ENCODE measurements at places on chromosomes 5 and 9. TPM values are rescaled to one million over a fixed set of nuclear protein-coding genes. Genes with fewer than 3 reads are reported as not detected.

DNA sequence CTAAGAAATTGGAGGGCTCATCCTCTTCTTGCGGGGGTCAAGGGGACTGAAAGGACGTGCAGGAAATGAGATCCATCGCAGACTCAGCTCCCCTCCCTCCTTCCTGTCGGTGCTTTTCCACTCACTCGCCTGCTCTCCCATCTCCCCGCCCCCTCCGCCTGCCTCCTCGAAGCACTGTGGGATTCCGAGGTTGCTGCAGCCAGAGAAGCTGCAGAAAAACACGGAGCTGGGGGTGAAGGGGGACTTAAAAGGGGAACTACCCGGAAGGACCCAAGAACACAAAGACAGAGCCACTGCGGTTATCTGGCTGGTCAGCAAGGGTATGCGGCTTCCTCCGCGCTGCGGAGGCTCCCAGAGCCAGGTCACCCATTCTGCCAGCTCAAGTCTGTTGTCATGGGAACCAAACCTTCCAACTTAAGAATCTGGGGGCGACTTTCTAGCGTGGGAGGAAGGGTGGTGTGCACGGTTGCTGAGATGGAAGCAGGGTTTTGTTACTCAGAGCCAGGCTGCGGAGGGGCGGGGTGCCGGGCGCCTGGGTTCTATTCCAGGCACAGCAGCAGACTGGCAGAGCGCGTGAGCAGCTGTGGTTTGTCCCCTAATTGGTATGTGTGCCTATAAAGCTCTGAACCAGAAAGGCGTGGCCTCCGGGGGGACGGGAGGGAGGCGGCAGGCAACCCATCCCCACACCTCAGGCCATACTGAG is 24.9 kb downstream of the PCDHGC5 start:
- DNase-seq, result no peak
- H3K4me1 ChIP-seq, result peaks cover 87% of the 10 kb centered on the region

- H3K36me3 ChIP-seq, result peaks cover 5% of the 10 kb centered on the region
- no peak overlapping the region for H3K4me3 ChIP-seq
- no peak overlapping the region for H3K27ac ChIP-seq
- peaks cover 14% of the 10 kb centered on the region for H3K4me1 ChIP-seq
- DNase-seq, result no peak
- no peaks in the 10 kb centered on the region for H3K27me3 ChIP-seq
These were observed 271.5 kb downstream of the CCDC171 start for GRCh38 chr9:15824310-15824709.

GRCh38 chr5:24094081-24094679 is 550.6 kb downstream of the CDH10 start:
- DNase-seq, result no peak
- no peaks in the 10 kb centered on the region for H3K36me3 ChIP-seq
- no peaks in the 10 kb centered on the region for H3K4me1 ChIP-seq
- H3K4me3 ChIP-seq, result no peak overlapping the region
- H3K27me3 ChIP-seq, result no peaks in the 10 kb centered on the region
- no peak overlapping the region for H3K27ac ChIP-seq

DNA sequence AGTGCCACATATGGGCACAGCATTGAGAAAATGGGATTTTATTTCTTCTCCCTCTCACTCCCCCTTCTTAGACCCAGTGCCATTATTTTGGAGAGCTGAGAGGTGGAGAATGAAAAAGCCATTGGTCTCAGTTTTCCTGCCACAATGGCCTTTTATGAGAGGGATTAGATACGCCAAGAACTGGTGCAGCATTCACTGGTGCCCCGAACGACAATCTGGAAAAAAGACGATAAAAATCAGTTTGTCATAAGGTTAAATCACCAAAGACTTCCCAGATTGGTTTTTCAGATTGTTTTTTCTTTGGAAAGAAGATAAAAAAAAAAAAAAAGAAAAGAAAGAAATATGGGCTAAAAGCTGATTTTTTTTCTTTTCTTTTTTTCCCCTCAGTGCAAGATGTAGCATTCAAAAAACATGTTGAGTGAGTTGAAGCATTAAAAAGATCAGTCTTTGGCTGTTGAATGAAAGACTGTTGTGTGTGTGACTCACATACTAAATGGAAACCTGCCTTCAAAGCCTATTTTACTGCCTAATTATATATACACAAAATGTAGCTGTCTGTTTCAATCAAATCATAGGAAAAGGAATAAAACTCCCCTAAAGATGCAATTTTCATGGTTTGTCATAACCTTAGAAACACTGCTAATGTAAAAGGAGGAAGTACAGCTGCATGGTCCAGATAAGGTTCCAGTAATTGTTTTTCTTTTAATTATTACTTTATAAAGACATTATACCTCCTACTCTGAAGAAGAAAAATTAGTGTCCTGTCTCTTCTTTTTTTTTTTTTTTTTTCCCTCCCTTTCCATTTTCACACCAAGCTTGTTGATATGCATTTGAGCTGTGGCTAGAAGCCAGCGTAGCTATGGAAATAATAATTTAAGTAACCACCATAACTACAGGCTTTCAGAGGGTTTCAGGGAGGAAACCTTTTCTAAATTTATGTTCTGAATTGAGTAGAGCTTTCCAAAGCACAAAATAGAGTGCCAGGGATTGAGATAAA is 27.2 kb upstream of the ZNF608 start:
- no peak overlapping the region for H3K27ac ChIP-seq
- H3K36me3 ChIP-seq, result no peaks in the 10 kb centered on the region
- no peaks in the 10 kb centered on the region for H3K27me3 ChIP-seq
- no peak for DNase-seq

DNA sequence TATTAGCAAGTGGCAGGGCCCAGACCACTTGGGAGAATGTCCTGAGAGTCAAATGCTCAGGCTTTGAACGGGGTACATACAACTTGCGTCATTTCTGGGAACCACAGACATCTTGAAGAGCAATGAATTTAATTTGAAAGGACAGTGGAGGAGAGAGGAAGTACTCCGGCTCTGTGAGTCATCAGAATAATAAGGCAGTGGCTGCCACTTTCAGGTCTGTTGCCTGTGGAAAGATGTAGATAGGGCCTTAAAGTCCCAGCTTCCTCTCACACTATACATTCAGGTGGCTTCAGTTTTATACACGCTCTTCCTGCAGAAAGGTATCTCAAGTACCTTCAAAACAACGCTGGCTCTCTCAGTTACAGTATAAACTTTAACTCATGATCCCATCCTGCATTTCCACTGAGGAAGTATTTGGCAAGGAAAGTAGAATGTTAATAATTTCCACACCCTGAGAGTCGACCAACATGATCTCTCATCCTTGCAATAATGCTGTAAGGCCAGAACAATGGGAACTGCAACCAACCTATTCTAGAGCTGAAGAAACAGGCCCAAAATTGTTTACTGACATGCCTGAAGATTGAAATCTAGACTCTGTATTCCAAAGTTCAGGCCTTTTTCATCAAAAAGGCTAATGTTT is 6.8 kb upstream of the PRUNE2 start:
- no peak overlapping the region for H3K4me3 ChIP-seq
- no peak for DNase-seq
- peaks cover 14% of the 10 kb centered on the region for H3K4me1 ChIP-seq
- no peaks in the 10 kb centered on the region for H3K36me3 ChIP-seq
- H3K27ac ChIP-seq, result no peak overlapping the region

DNA sequence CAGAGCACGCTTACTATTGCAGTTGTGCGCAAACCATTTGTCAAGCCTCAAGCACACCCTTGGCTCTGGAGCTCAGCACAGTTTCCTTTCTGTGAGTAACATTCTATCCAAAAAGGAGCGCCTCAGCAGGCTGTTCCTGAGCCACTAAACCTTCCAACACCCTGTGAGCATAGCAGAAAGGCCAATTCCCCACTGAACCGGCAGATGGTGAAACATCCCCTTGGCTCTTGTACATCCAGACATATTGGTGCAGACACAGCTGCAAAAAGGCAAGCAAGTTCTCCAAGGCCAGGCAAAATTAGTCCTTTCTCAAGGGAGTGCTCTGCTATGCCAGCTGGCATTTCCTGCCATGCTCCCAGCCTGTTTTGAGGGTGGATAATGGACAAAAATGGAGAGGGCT is 44.1 kb upstream of the CEMIP2 start:
- no peak overlapping the region for H3K4me3 ChIP-seq
- H3K27me3 ChIP-seq, result no peaks in the 10 kb centered on the region
- no peak overlapping the region for H3K27ac ChIP-seq
- H3K36me3 ChIP-seq, result no peaks in the 10 kb centered on the region
- no peak for DNase-seq

DNA sequence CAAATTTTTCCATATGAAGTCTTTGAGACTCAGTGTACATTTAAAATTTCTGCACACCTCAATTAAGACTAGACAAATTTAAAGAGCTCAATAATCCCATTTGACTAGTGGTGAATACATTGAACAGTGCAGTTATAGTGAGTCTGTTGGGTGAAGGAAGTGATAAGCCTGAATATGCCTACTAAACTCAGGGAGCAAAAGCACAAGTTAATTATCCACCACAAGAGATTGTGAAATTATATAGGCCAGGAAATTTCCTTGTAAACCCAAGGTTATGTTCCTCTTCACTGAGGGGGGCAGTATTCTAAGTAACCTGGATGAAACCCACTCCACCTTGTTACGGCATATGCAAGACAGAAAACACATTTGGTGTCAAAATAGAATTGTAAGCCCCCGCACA is 612.9 kb upstream of the DAB2 start:
- peaks cover 43% of the 10 kb centered on the region for H3K27me3 ChIP-seq
- H3K36me3 ChIP-seq, result peaks cover 1% of the 10 kb centered on the region
- H3K27ac ChIP-seq, result no peak overlapping the region

Gene NOXA1
- total RNA-seq, result 0.97 TPM

Gene DMGDH
- total RNA-seq, result 3.2 TPM

Gene C5orf58
- not detected for total RNA-seq

Gene DOCK8
- 0.17 TPM for total RNA-seq
